GM06990 (cell line): ENCODE measurements at places on chromosomes 3 and 15.

GRCh38 chr3:172511783-172512762 is 11.2 kb downstream of the TNFSF10 start:
- DNase-seq = peak; percentile 48

DNA sequence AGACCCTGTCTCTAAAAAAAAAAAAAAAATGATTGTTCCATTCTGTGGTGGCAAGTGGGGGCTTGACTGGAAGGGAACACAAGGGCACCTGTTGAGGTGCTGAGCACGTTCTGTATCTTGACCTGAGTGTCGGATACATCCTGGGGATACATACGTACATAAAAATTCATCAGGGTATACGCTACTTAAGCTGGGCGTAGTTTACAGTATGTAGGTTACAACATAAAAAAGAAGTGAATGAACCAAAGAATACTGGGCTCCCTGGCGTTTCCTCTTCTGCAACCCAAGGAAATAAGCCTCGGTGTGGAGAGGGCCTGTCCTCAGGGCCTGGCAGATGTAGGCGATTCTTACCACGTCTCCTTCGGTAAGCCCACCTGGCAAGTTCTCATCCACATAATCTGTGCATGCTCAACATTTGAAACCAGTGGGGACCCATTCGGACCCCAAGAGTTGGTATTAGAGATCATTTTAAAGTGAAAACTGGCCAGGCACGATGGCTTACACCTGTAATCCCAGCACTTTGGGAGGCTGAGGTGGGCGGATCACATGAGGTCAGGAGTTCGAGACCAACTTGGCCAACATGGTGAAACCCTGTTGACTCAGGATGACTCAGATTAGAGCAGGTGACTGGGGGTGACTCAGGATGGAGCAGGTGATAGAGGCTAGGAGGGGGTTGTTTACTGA is 5.1 kb upstream of the MUC20 start:
- no peak for DNase-seq

DNA sequence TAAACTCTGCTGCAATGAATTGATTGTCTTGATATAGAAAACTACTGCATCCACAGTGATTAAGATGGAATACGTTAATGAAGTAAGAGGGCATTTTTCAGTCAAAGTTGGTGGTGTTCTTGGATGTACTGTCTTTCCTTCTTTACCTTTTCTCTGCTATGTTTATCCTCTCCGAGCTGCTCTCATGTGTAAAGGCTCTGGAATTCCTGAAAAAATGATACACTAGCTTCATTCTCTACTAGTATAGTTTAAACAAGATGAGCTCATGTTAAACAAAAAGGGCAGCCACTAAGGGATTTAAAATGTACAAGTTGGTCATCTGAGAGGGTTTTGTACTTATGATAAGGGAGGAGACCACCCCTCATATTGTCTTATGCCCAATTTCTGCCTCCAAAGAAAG is 504.6 kb upstream of the NECTIN3 start:
- no peak for DNase-seq

GRCh38 chr3:39671600-39671999 is 137.8 kb upstream of the MYRIP start:
- DNase-seq = no peak

- peak; percentile 75 for DNase-seq
These were observed 15.6 kb downstream of the TEX264 start for GRCh38 chr3:51686512-51687215.
